ENCODE measurements at places on chromosomes 7 and 10.

GRCh38 chr10:61941202-61941681 lies 39.7 kb downstream of the ARID5B start:
- no peak for DNase-seq

DNA sequence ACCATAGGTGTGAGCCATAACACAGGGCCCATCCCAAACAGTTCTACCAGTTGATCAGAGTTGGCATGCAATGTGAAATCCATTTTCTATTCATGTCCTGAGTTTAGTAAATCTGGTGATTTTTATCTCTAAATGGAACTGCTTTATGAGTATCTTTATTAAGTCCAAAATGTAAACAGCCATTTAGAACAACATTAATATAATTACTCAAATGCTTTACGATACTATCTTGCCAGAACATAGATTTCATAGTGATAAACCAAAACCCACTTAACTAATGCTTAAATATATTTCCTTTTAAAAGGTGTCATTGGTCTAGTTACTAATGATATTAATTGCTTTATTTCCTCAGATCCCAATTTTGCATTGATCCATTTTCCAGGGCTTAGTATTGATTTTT lies 80.7 kb downstream of the PLCE1 start:
- DNase-seq = no peak

GRCh38 chr10:47023237-47024045 lies 112.2 kb downstream of the PTPN20 start:
- no peak for DNase-seq

DNA sequence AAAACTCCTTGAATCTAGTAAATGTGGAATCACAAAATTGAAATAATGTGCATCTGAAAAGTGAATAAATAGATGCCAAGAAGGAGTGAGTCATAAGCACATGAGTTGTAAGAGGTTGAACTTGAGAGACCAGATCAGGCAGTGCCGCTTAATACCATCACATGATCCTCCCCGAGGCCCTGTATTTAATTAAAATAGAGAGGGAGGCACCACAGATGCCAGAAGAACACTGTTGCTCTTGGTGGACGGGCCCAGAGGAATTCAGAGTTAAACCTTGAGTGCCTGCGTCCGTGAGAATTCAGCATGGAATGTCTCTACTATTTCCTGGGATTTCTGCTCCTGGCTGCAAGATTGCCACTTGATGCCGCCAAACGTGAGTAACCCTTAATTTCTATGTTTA lies at the start of gene GPNMB:
Gene GPNMB (plus strand): TSS at position 221 of the 400 bp plus-strand sequence. CDS start 83 bp downstream, at position 304.
- no peak for DNase-seq

DNA sequence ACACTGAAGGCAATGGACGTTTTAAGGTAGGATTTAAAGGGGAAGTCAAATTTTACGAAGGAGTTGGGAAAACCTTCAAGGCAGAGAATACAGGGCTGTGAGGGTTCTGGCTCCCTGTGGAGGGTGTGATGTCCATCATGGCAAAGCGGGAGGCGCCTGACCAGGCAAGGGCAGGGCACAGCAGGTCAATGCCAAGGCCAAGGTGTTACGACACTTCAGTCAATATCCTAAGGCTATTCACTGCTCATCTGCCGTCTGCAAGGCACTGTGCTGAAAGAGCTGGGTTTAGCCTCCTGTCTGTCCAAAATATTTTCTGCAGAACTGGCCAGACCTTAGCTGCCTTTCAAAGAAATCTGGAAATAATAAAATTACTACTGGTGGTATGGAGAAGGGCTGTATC lies 297.9 kb upstream of the MGMT start:
- DNase-seq = no peak

GRCh38 chr7:36203071-36203790 lies 50.2 kb downstream of the EEPD1 start:
- DNase-seq = no peak

DNA sequence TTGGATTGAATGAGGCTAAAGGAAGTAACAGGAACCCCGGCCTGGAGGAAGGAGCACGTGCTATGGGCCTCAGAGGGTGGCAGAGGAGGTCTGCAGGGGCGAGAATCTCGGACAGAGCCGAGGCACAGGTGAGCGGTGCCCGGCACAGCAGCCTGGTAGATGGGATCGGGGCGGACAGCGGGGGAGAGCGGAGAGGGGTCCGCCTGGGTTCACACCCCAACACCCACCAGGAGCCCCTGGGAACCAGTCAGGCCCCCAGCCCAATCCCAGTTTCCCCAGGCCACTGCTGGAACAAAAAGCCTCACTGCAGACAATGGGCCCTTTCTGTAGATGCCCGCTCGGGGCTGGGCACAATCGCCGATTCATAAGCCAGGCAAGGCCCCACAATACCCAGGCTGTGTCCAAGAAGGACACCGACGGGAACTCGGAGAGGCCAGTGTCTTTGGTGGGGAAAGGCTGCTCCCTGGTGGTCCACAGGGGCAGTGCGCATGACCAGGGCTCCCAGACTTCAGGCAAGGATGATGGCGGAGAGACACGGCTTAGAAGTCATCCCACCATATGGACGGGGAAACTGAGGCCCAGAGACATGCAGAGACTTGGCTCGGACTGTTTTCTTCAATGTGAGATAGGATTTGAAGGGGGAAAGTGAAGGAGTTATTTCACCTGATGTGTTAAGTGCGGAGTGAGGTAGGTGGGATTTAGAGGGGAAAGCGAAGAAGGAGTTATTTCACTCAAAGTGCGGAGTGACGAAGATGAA lies 106.9 kb upstream of the GPR26 start:
- DNase-seq = no peak

DNA sequence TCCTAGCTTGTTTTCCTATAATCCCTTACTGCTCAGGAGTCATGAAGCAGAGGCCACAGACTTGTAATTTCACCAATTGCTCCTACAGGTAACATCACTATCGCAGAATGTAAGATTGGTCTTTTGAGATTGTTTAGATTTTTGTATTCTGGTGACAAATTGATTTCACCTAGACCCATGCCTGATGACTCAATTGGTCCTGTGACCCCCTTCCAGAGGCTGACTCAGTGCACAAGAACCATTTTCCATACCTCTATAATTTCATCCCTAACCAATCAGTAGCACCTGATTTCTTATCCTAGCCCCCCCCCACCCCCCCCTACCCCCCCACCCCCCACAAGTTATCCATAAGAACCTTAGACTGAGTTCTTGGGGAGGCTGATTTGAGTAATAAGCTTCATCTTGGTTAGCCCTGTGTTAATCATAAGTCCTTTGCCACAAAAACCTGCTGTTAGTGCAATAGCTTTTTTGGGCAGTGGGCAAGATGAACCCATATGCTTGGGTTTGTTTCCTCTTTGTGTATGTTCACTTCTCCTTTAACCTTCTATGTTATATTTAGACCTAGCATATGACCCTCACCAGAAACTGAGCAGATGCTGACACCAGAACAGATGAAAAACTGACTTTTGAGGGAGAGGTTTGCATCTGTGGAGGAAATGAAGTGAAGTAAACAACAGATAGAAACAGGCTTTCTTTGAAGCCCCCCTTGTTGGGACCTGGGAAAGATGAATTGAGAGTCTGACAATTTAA lies 187.1 kb downstream of the KIF20B start:
- DNase-seq = no peak

DNA sequence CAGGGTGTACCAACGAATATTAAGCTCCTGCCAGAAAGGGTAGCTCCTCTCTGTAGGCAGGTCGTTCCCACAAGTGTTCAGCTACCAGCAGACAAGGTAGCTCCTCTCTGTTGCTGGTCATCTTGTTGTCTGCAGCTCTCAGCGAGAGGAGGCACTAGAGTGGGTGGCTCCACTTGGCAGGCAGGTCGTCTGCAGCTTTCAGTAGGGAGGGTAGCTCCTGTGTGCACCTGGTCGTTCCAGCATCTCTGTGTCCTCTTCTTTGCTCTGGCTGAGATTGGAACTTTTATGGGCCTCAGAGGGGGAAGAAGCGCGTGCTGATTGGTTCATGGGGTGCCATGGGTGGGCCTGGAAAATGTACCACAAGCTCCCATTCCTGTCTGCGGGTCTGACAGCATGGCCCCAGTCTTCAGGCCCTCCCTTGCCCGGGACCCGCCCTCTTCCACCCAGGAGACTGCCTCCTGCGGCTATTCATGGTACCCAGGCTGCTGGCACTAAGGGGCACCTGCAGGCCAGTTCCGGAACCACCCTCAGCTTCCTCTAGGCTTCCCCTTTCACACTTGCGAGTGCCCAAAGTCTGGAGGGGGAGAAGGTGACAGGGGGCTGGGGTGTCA lies 63.9 kb upstream of the CACNA2D1 start:
- peak; percentile 31 for DNase-seq

DNA sequence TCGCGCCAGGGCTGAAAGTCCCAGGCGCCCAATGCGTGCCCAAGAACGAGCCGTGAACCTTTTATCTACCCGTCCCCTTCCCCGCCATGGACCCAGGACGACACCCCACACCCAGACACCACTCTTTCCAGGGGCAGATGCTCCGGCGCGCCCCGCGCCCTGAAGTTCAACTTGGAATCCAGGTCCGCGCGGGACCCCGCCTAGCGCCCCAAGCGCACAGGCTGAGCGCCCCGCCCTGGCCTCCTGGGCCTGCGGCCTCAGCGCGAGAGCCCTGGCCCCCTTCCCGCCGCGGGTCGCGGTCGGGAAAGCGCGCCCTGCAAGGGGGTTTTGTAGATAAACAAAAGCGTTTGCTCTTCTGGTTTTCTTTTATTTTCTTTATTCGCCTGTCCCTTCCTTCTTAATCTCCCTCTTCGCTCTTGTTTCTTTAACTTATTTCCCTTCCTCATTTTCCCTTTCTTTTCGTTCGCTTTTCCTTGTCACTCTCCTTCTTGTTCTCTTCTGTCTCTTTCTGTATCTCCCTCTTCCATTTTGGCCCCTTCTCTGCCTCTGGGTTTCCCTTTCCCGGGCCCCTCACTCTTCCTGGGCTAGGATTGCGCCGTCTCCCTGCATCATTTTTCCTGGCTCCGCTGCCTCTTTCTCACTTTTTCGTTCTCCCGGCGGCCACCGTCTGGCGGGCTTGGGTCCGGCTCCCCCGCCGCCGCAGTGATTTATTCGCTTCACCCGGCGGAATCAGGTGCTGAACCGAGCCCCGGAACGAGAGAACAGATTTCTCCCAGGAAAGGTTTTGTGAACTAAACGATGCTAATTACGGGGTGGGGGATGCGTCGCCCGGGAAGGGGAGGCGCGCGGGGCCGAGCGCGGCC lies 15.3 kb upstream of the PAX2 start:
- DNase-seq = no peak

DNA sequence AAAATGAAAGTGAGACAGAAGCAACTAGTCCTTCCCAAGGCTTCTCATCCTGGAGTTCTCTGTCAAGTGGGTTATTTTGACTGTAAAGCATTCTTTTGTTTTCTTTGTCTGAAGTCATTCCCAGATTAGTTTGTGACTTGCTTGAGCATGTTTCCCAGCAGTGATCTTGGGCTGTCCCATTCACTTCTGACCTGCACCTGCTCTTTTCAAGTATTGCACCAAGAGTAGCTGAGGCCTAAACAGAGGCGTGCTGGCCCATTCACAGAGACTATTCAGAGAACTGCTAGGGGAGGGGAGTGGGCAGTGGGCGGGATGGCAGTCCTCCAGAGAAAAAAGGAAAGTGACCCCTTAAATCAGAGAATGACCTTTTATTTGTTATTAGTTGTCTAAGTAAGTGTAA lies 61.3 kb downstream of the CACNA2D1 start:
- DNase-seq = no peak

DNA sequence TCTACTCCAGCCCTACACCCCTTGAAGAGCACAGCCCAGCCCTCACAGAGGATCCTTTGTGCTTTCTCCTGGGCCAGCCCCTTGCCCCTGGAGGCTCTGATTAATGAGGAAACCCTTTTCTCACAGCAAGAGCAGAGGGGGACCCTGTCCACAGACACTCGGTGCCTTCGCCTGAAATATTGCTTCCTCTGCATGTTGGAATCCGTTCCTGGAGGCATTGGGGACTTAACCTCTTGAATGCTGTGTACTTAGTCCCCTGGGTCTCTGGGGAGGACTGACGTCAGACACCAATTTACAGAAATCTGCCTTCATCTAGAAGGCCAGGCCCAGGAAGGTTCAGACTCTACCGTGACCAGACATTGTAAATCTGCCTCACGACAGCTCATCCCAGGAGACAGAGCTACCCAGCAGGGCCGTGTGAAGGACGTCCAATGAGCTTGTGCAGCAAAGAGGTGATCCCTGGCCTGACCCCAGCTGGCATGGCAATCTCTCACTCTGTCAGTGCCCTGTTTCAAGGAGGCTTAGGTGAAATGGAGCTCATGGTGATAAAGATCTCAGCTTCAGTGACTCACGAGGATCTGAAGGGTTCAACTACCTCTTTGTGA lies 8.1 kb upstream of the TMEM72 start:
- DNase-seq = no peak

GRCh38 chr7:108114117-108114841 lies 15.9 kb downstream of the LAMB4 start:
- DNase-seq = peak; percentile 45

DNA sequence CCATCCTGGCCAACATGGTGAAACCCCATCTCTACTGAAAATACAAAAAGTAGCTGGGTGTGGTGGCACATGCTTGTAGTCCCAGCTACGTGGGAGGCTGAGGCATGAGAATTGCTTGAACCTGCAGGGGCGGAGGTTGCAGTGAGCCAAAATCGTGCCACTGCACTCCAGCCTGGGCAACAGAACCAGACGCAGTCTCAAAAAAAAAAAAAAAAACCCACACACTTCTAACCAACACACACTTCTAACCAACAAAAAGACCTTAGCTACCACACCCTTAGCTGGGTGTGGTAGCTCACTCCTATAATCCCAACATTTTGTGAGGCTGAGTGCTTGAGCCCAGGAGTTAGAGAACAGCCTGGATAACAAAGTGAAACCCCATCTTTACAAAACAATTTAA lies 33.9 kb upstream of the SPOCK2 start:
- DNase-seq = no peak

- DNase-seq = no peak
Measured at GRCh38 chr10:117424883-117425649, 49.8 kb upstream of the PDZD8 start.

DNA sequence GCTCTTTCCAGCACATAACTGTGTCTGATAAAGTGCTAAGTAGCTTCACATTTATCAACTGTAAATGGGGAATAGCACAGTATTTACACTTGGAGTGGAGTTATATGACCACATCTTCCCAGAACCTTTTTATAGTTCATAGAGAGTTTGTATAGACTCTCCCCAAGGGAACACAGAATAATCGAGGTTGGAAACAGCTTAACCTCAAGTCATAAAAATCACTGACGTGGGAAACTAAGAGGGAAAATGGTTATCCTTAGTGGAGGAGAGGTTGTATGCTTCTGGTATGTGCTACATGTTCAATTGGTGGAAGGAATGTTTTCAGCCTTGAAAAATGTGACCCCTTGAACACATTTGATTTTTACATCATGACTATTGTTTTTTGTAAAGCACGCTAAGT lies 167.9 kb upstream of the KIAA1217 start:
- DNase-seq = no peak

DNA sequence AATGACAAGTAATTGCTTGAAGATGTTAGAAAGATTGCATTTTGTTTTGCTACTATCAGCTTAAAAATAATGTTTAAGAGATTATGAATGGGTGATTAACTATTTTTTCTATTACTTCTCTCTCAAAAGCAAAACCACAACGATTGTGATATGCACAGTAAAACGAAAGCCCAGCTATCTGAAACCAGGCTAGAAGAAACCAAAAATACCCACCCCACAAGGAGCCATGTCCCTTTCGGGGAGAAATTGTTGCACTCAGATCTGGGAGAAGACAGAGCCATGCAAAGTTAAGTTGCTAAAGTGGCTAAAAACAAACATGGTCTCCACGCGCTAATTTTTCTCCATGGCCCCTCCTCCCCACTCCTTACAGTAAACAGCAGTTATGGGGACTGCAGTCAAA lies 173.6 kb downstream of the RPS24 start:
- DNase-seq = no peak

- no peak for DNase-seq
Measured at GRCh38 chr10:102650655-102651454, 6.6 kb downstream of the TRIM8 start.

All from NCI-H2029 (cell line).